ENCODE measurements at places on chromosomes 4 and X.

- DNase-seq, result no peak
Observed at GRCh38 chrX:21930986-21931385, 9.5 kb upstream of the SMS start.

DNA sequence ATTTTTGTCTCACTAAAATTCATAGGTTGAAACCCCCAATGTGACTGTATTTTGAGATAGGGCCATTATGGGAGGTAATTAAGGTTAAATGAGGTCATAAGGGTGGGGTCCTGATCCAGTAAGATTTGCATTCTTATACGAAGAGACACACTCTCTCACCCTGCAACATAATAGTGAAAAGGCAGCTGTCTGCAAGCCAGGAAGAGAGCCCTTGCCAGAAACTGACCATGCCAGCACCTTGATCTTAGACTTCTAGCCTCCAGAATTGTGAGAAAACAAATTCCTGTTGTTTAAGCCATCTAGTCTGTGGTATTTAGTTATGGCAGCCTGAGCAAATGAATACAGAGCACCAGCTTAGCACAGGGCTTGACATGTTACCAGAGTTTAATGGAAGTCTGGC is 17.5 kb upstream of the IGSF1 start:
- no peak for DNase-seq

DNA sequence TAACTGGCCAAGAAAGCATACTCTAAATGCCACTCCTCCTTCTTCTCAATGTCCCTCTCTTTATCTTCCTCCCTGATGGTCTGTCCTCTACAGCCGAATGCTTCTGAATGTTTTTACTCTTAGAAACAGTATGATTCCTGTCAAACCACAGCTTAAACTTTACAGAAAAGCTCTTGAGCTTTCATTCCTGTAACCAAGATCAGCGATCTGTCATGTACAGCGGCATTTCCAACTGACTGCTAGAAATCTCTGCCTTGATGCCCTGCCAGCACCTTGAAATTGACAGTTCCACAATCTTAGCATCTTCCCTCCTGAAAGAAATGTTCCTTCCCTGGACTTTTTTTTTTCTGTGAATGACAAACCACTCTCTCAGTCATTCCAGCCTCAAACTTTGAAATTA is 11.5 kb upstream of the GATB start:
- no peak for DNase-seq

GRCh38 chrX:65532016-65532415 is 2.6 kb downstream of the LAS1L start:
- DNase-seq, result no peak

GRCh38 chrX:68880846-68881552 is 52.2 kb downstream of the EFNB1 start:
- DNase-seq, result no peak

DNA sequence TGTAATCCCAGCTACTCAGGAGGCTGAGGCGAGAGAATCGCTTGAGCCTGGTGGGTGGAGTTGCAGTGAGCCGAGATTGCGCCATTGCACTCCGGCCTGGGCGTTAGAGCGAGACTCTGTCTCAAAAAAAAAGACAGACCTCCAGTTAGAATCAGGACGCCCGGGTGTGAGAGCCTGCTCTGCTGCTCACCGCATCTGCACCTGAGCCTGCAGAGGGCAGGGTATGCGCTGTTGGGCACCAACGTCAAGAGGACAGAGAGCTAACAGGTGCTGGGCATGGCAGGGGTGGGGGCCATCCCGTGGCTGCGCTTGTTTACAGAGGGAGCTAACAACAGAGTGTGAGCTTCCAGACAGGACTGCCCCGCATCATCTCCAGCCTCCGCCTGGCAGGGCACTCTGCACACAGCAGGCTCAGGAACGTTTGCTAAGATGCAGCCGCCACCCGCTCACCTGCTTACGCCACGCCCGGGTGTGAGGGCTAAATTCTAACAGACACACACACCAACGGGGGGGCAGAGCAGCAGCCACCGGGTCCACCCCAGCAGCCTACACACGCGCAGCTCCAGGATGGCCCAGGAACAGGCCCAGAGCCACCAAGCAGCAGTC is 50.0 kb upstream of the CPLX1 start:
- DNase-seq, result no peak

DNA sequence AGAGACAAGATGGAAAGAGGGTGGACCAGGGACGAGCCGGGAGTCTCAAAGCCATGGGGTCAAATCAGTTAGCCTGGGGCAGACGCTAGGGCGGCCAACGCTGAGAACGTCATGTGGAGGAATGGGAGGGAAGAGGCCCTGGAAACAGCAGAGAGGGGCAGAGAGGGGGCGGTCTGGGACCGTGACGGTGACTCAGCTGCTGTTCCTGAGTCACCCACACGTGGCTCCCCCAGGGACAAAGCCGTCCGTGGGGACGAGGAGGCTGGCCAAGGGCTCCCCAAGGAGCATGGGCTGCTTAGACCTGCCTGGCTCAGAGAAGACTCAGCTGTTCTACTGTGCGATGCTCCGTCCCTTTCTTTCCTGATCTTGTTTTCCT is 108.4 kb upstream of the LRPAP1 start:
- no peak for DNase-seq

DNA sequence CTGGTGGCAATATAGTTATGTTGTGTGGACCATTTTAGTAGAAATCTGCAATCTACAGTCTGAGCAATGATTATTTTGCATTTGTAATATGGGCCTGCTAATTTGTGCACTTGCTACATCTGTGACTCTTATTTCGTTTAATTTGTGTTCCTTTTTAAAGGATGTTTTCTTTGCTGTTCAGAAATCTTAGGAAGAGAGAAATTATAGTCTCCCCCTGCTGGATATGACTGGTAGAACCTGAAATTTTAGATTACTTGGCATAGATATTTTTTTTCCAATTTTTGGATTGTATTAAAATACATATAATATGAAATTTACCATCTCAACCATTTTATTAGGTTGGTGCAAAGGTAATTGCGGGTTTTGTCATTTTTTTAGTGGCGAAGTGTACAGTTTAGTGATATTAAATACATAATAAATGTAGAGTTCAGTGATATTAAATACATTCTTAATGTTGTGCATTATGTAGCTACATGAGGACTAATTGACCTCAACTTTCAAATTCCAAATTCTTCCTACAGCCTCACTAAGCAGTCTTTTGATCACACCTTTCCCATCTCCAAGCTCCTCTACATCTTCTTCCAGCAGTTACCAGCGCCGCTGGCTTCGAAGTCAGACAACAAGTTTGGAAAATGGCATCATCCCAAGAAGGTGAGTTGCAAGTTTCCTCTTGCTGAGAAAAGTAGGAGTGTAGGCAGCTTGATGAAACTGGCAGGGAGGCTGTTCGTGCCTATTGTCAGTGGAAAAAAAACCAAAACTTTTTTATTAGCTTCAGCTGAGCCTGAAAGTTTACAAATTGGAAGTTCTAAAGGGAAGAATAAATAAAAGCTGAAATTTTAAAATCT is 82.2 kb downstream of the FNIP2 start:
- DNase-seq, result no peak

GRCh38 chrX:115616943-115617563 is 56.1 kb downstream of the PLS3 start:
- DNase-seq, result no peak

GRCh38 chr4:123972031-123972430 is 575.4 kb downstream of the SPRY1 start:
- no peak for DNase-seq

DNA sequence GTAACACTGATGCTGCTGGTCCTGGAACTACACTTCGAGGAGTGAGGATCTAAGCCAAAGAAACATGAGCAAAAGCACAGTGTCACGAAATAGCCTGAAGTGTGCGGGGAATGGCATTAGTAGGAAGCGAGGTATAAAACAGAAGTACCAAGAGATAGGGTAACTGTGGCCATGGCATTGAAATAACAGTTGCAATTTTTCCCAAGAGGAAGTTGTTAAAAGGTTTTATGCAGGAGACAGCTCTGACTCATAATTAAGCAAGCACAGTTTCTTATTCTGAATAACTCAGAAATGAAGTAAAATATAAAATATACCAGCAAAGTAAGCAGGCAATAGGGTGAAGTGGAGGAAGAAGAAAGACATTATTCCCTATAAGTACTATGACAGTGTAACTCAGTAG is 90.3 kb upstream of the TMEM150C start:
- DNase-seq, result no peak

DNA sequence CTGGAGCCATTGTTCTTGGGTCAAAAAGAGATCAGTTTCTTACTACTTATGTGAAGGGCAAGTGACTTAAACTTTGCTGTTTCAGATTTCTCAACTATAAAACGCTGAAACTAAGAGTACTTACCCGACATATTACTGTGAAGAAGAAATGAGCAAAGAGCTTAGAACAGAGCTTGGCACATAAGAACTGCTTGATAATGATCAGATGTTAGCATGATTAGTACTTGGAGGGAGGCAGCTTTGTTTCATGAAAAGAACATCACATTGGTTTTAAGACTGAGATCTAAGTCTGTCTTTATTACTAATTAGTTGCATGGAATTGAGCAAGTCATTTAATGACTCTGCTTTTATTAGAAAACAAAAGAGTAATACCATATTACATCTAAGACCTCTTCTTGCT is 169.1 kb downstream of the ARHGAP24 start:
- no peak for DNase-seq

- DNase-seq, result no peak
Observed at GRCh38 chr4:62023633-62024032, 823.5 kb downstream of the ADGRL3 start.

DNA sequence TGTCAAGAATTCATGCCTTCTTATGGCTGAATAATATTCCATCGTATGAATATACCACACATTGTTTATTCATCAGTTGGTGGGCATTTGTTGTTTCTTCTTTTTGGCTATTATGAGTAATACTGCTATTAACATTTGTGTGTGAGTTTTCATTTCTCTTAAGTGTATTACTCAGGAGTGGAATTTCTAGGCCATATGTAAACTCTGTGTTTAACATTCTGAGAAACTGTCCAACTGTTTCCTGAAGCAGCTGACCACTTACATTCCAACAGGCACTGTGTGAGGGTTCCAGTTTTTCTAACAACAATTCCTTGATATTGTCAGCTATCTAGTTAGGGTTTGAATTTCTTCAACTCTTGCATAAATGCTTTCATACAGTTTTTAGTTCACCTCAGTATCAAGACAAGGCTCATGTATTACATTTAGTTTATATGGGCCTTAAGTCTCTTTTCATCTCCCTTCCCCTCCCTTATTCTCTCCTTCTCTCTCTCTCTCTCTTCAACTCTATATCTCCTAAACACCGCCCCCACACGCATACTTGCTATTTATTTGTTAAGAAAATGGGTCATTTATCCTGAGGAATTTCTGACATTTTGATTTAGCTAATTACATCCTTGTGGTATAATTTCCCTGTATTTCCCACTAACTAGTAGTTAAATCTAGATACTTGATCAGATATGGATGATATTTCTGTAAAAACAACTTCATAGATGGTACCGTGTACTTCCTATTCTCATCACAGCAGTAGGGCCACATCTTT is 77.4 kb downstream of the WDR19 start:
- DNase-seq, result no peak

DNA sequence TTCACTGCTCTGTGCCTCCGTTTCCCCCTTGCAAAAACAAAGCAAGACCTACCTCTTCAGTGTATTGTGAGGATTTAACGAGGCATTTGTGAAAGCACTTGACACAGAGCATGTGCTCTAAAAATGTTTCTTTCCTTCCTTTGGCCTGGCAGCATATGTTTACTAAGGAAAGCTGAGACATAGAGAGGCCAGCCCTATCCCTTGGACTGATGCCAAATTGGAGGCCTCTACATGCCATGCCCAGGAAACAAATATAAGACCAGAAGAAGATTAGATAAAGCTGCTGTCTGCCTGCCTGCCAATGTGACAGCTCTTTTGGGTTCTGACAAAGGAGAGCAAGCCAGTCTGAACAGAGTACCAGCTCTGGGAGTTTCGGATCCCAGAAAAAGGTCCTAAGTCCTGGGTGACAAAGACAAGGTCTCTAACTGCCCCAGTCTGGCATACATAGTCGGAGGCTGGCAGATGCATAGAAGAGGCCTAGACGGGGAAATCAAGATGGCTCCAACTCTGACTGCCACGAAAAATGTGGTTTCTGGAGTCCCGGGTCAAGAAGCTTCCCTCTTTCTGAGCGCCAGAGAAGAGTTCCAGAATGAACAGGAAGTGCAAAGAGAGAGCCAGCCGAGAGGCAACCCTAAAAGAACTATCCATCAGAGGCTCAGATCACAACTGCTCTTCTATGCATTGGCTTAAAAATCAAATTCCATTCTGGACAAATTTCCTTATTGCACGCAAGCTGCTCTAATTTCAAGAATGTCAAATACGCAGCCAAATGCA is 25.8 kb downstream of the OTUD6A start:
- no peak for DNase-seq

DNA sequence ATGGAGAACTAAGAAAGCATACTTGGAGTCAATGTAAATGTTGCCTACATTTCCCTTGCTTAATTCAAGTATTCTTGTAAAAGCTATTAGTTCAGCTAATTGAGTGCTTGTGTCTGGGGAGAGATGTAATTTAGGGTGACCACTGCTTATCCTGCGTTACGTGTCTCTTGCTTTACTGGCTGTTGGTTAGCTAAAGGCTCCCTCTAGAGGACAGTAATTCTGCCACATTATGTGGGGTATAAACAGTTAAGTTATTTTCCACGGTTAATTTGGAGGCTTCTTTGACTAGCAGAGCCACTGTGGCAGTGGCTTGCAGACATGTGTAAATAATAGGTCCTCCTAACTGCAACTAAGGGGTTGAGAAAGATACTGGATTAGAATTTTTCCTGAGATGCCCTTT is 25.3 kb upstream of the NAF1 start:
- no peak for DNase-seq

GRCh38 chr4:25377572-25378436 is 741 bp downstream of the ANAPC4 start:
- DNase-seq, result no peak

- no peak for DNase-seq
Observed at GRCh38 chrX:48703642-48704481, 7.3 kb downstream of the SUV39H1 start.

GRCh38 chrX:113157496-113157895 is 316.9 kb upstream of the AMOT start:
- no peak for DNase-seq

DNA sequence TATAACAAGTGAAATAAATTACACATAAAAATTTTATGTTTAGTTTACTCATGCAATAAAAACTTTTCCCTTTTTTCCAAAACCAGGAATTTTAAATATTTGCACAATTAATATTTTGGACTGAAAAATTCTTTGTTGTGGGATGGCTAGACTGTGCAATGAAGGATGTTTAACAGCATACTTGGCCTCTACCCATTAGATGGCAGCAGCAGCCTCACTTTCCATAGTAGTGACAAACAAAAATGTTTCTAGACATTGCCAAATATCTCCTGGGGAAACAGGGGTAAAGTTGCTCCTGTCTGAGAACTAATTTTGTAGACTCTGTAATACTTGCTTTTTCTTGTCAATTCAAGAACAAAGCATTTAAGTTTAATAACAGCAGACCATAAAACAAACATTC is 49.8 kb downstream of the SCLT1 start:
- DNase-seq, result no peak

All from stimulated activated CD4-positive, alpha-beta T cell treated with anti-CD3 and anti-CD28 coated beads, Interleukin-12 subunit alpha, Interleukin-12 subunit beta, amount 100 ng/mL, for 24 hours (primary cell).